Left forelimb (tissue), 1 donor: ENCODE measurements at places on chromosomes 2 and 18.

GRCh38 chr2:9527995-9528787 is 27.4 kb downstream of the ADAM17 start:
- DNase-seq = no peak

- no peak for DNase-seq
Measured at GRCh38 chr18:56919190-56919589, 227.7 kb upstream of the BOD1L2 start.

DNA sequence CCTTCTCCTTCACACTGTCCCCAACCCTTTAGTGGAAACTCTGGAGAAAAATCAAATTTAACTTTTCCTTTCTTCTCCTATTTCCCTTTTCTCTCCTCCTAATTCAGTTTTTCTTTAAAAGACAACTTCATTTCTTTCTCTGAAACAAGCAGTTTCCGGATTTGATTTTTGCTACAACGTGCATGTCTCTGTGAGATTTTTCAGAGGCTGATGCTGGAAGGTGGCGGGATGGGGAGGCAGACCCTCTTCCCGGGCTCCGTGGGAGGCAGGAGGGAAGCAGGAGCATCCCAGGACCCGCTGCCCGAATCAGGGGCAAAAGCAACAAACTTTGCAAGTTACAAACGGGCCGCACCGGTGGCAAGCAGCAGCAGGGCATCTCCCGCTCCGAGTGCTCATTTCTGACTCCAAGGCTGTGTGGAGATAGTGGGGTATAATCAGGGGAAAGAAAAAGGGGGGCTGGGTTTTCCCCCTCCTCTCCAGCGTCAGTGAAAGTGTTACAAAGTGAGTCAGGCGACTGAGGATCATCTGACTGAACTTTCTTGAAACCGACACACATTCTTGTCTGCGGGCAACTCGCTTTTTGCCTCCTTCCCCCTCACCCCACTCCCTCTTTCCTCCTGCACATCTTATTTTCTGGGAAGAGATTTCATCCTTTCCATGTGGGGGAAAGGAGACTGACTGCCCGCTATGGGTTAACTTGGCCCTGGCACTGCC is 6.4 kb downstream of the ZEB2 start:
- no peak for DNase-seq

- DNase-seq = no peak
Measured at GRCh38 chr18:76465630-76466409, 29.2 kb downstream of the ZNF516 start.

DNA sequence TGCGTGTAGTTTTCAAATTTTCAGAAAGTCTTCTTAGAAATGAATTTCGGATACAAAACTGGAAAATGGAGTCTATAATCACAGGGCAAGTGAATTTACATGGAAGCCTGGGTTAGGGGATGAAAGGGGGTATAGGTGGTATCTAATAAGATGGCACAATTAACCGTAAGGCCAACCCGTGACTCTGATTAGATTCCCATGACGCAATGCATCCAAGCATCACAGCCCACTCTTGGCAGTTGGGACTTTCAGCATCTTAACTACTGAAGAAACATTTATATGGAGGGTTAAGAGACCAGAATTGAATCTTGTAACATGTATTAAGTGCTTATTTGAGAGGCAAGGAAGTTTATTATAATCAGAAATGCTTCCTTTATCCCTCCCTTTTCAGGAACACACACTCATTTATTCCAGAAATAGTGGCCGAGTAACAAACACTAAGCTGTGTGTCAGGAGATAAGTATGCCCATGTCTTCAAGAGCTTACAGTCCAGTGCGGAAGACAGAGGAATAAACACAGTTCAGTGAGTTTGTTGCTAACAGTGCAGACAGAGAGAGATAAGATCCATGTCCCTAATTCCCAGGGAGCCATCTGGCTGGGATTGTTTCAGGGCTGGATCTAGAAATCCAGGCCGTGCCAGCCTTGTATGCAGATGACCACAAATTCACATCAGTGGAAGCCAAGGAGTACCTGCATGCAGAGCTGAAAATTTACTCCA is 151.2 kb downstream of the ANTXR1 start:
- no peak for DNase-seq

GRCh38 chr2:70036290-70036689 is 51.0 kb upstream of the PCBP1 start:
- no peak for DNase-seq

GRCh38 chr2:8211384-8211783 is 470.5 kb upstream of the ID2 start:
- DNase-seq = no peak

GRCh38 chr2:85307527-85307897 is 20.3 kb downstream of the TGOLN2 start:
- DNase-seq = no peak

GRCh38 chr2:6523476-6523875 is 342.2 kb downstream of the CMPK2 start:
- no peak for DNase-seq

DNA sequence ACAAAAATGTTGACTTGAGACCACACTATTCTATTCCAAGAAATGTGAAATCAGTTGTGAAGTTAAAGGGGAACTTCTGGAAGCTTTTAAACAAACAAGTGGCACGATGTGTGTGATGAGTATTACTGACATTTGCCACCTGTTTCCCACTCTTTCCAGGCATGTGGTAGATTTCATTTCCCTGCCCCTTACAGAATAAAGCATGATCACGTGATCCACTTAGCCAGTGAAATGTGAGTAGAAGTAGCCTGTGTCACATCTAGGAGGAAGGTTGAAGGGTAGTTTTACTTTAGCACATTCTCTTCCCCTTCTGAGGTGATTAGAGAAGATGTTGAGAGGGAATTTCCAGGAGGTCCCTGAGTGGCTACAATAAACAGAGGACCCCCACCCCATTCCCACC is 3.8 kb downstream of the COL4A4 start:
- no peak for DNase-seq

GRCh38 chr2:237920673-237921072 is 46.1 kb upstream of the UBE2F start:
- no peak for DNase-seq

GRCh38 chr18:48963586-48964470 is 13.1 kb upstream of the SMAD7 start:
- no peak for DNase-seq

DNA sequence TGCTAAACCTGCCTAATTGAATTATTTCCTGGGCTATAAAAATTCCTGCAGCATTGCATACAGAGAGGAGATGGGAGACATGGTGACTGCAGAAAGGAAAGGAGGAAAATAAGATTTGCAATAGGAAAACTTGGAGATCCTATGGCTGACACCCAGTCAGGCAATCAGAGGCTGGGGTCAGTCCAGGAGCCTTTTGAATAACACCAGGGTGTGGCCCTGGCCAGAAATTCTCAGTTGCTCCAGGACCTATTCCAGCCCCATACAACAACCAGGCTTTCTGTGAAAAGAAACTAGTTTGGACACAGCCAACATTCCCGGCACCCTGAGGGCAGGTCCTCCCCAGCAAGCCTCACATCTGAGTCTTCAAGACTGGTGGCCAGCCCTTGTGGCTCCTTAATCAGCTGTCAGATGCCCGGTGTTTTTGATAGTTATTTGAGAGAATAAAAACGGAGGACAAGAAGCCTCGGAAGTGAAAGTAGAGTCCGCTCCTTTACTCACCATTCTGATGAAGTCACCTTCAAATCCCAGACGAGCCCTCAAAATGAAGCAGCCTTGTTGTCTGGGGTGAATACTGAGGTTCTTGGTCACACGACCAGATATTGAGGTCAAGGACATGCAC is 31.1 kb upstream of the GMCL1 start:
- no peak for DNase-seq

GRCh38 chr2:232888839-232889529 is 18.9 kb downstream of the SNORC start:
- peak; percentile 28 for DNase-seq
